ENCODE measurements at places on chromosomes 12 and 14.

DNA sequence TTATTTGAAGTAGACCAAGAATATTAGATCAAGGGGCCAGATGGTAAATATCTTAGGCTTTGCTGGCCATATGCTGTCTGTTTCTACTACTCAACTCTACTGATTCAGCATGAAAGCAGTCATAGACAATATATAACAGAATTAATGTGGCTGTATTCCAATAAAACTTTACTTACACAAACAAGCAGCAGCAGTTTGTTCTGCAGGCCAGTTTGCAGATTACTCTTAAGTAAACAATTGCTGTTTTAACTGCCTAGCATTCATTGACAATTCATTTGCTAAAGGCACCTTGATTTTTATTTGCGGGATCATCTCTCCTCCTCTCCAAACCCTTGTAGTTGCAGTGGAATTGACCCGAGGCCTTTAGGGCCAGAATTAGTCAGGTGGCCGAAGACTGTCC is 94.1 kb upstream of the GARIN6 start:
- DNase-seq: no peak

DNA sequence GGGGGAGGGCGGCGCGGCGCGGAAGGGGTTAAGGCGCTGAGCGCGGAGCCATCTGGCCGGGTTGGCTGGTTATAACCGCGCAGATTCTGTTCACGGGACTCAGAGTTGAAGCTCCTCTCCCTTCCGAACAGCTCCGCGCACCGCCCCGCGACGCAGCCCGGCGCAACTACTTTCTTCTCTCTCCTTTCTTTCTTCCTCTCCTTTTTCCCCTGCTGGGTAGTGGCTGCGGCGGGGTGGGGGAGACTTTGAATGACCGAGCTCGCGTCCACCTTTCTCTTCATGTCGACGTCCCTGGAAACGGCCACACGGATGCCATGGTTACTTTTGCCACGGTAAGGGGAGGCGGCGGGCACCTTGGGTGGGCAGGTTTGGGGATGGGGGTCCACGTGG is at the start of gene NTF3:
Gene NTF3 (plus strand): TSS at position 98 of the 390 bp plus-strand sequence. CDS start 217 bp downstream, at position 315.
- DNase-seq: no peak

- DNase-seq: no peak
These were observed 17.6 kb upstream of the BCL11B start for GRCh38 chr14:99289394-99290189.

DNA sequence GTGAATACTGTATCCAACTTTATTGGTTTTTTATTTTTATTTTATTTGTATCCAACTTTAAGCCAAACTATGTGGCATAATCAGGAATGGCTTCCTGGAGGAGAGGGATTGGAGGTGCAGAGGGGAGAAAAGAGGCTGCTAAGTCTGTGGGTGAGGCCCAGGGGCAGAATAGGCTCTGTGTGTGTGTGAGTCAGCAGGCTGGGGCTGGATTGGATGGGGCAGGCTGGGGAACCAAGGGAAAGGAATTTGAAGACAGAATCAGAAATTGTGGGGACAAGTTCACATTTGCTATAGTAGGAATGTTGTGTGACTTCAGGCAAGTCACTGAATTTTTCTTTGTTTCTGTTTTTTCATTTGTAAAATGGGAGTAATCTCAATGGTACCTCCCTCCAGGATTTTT is 12.8 kb upstream of the RILPL1 start:
- DNase-seq: no peak

DNA sequence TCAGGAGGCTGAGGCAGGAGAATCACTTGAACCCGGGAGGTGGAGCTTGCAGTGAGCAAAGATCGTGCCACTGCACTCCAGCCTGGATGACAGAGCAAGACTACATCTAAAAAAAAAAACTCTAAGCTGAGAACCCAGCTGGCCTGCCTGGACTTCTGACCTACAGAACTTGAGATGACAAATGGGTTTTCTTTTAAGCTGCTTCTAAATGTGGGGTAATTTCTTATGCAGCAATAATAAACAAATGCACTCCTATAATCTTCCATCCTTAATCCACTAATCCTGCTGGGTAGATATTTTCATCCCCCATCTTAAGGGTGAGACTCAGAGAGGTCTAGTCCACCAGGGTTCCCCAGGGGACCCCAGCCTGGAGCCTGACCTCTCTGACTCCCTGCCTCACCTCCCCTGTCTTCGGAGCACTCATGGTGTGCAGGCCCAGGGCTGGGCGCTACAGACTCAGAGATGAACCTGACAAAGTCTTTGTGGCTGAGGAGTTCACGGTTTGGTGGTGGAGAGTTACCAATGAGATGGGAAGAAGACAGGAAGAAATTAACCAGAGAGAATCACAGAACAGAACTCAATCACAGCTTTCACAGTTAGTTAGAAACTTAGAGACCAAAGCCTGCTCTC is 39.7 kb upstream of the BDKRB2 start:
- DNase-seq: no peak

- no peak for DNase-seq
These were observed 8.7 kb downstream of the SMIM41 start for GRCh38 chr12:52087961-52088820.

DNA sequence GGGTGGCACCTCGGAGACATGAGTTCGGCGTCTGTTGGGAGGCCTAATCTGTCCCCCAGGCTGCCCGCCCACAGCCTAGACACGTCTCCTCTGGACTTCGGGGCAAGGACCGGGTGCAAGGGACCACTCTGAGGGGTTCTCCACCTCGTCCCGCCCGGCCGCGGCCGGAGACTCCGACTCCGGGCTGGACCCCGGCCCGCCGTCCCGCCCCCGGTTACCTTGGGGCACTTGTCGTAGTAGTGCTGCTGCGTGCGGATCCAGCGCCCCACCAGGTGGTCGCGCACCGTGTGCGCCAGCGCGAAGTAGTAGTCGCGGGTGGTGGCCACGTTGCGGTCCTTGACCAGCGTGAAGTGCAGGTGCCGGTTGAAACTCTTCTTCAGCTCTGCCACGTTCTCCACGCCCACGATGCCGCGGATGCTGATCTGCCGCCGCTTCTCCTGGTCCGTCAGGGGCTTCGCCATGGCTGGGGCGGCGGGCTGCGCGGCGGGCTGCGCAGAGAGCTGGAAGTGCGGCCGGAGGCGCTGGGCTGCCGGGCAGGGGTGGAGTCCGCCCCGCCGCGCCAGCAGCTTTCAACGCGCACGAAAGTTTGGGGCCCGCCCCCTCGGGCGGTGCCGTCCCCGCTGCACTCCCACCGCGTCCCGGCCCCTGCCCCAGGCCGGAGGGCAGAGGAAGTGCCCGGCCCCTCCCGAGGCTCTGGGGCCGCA is at the start of gene PYGL:
Gene PYGL (minus strand): TSS at position 541 of the 704 bp plus-strand sequence. CDS start 80 bp downstream, at position 461.
- DNase-seq: no peak

GRCh38 chr12:94282675-94283074 is 134.3 kb downstream of the PLXNC1 start:
- no peak for DNase-seq

- no peak for DNase-seq
These were observed 330.2 kb upstream of the NOVA1 start for GRCh38 chr14:26928019-26928418.

- DNase-seq: no peak
These were observed 6.6 kb downstream of the ZNF219 start for GRCh38 chr14:21091821-21092272.

DNA sequence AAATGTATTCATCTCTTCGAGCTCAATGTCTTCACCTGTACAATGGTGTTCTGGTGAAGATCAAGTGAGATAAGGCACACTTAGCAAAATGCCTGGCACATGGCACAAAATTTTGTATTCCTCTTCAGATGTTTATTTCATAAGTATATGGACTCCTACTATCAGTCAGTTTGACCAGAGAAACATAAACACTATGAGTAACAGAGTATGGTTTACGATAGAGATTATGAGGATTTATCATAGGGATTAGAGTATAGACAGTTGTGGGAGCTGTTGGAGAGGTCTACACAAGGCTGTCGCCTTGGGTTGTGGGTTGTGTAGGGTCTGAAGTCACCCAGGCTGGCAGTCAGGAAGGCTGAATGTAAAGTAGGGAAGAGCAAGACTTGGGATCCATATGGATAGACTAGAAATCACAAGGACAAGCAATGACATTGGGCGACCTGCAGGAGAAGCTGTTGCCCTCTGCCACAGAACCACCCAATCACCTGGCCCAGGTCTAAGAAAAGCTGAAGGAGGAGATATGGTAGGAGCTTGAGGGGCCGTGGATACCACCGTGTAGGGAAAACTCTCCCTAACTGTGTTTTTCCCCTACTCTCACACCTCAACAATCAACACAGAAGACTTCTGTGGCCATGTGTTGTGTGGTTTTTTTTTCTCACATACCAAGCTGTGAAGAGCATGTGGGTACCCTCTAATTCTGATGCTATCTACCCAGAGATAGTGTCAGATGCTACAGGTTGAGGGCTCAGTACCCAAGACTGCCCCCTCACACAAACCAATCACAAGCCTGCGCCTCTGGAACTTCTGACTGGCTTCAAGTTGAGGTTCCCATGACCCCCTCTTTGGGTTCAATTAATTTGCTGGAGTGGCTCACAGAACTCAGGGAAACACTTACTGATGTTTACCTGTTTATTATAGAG is 27.2 kb upstream of the RESF1 start:
- no peak for DNase-seq

DNA sequence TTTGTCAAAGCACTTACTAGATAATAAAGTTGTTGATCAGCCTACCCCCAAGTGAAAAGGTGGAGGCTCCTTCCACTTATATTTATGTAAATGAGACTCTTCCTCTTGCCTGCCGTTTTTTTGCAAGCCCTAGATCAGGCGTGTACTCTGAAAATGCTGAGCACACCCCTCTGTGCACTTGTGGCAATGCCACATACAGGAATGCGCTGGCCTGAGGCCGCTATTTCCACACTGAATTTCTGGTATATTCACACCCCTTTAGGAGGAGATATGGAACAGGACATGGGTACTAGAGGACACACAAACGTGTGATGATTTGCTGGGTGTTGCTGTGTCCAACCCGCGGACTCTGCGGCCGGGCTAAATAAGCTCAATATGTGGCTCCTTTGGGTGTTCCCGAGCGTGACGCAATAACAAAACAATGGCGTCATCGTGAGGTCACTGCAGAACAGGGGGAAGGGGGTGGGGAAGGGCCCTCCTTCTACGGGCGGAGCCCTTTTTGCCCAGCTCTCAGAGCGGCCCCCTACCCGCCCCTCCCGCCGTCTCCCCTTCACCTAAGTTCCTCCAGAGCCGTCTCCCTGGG is 554 bp upstream of the TSPAN31 start:
- peak; percentile 88 for DNase-seq

DNA sequence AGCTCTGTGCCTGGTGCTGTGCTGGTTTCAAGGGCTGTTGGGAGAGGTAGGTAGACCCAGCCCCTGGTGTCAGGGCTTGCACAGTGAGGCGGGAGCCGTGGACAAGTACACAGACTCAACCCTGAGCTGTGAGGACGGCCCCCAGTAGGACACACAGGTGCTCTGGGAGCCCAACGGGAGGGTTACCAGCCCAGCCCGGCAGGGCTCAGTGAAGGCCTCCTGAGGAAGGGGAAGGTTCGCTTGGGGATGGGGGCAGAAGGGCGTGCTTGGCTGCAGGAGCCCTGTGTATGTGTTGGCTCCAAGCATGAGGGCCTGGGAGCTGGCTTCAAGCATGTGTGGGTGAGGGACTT is 58.9 kb downstream of the SLC25A47 start:
- DNase-seq: no peak

DNA sequence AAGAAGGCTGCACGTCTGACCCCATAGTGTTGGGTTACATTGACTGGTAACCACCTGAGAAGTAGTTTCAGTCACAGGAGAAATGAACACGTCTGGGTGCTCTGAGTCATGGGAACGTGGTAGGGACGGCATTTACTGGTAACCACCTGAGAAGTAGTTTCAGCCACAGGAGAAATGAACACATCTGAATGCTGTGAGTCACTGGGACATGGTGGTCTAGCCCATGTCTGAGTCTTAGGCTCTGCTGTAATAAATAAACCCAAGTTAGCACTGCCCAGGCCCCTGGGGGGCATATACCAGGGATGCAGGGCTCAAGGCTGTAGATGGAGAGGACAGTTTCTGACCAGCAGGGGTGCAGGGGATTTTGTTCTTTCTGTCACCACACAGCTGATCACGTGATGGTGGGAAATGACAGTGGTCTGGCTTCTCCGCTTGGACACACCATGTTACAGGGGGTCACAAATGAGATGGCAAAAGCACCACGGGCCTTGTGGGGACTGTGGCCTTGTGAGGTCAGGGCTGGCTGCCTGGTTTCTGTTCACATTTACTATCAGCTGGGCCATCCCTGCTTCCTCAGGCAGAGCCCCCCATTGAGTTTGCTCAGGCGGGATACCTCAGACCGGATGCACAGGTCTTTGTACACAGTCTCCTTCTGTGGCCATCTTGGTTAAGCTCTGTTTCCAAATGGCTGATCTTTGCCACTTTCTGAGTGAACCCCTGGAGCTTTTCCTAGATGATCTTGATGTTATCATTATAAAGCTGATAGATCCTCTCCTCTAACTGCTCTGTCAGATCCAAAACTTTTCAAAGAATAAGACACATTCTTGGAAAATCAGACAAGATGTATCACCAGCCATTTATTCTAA is 9.8 kb upstream of the C12orf42 start:
- DNase-seq: no peak

DNA sequence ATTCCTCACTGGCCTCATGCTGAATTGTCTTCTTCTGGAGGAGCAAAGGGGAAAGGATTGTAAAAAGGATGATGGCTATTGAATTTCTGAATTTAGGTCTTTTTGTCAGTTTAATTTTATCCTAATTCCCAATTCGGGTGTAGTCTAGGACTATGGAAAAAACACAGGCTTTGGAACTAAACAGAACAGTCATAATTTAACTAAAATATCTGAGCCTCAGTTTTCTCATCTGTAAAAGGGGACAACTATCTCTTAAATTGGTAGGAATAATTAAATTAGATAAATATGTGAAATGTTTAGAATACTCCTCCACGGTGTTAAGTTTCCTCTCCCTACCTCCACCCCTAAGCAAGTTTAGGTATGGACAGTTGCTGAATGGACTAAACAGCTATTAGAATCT is 3.2 kb upstream of the SP1 start:
- DNase-seq: no peak

GRCh38 chr12:124397807-124398577 is 103.1 kb downstream of the RFLNA start:
- peak; percentile 84 for DNase-seq

DNA sequence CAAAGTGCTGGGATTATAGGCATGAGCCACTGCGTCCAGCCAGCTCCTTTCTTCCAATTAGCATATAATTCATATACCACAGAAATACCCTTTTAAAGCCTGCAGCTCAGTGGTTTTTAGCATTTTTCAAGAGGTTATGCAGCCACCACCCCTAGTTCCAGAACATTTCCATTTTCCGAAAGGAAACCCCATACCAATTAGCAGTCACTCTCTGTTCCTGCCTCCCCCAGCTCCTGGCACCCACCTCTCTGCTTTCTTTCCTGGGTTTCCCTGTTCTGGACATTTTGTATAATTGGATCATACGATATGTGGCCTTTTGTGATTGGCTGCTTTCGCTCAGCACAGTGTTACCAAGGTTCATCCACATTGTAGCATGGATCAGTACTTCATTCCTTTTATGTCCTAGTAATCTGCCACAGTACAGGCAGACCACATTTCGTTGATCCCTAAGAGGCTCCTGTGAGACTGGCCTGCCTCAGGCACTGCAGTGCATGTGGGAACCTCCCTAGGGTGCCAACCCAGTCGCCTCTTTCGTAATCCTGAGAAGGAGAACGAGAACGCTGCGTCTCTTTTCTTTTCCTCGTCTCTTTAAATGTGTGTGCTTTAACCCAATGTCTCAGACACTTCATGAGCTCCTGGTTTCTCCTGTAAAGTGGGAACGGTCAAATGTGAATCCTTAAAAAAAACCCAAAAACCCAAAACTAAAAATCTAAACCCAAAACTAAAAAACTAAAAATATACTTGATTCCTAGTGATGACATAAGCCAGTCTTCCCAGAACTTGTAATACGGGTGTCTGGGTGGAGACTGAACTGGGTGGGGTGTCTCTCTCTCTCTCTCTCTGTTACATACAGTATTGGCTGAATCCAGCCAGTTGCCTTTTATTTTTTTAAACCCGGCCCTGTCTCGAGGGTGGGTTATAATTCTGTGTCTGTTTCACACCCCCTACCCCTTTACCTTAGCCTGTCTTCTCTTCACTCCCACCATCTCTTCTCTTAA is 14.7 kb downstream of the AACS start:
- DNase-seq: no peak

All from hematopoietic multipotent progenitor cell treated with erythropoietin and hydrocortisone succinate and interleukin-3 and kit ligand, for 17 days (in vitro differentiated cells).